Upper lobe of right lung (tissue), 1 donor: ENCODE measurements at places on chromosomes 16 and 17. TPM values are rescaled to one million over a fixed set of nuclear protein-coding genes. Genes with fewer than 3 reads are reported as not detected.

GRCh38 chr16:11051879-11052808 lies 107.8 kb downstream of the CLEC16A start:
- H3K27ac ChIP-seq, result no peak overlapping the region
- no peaks in the 10 kb centered on the region for H3K27me3 ChIP-seq
- H3K4me3 ChIP-seq, result no peak overlapping the region

DNA sequence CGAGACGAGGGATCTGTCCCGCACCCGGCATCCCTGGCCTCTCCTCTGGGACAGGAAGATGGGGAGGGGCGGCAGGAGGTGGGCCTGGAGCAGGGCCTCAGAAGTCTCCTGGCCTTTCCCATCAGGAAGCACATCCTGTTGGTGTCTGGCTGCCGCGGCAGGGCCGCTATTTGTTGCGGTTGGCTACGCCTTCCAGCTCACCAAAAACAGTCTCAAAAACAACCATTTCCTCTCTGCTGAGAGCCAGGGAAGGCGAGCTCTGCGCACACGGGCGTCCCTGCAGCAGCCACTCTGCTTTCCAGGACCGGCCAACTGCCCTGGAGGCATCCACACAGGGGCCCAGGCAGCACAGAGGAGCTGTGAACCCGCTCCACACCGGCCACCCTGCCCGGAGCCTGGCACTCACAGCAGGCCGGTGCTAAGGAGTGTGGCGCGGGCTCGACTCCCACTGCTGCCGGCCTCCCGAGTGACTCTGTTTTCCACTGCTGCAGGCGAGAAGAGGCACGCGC lies at the start of gene TMEM204:
TMEM204 (plus strand) TSS at position 224 of the 509 bp plus-strand sequence. CDS start 610 bp downstream, outside the sequence.
- peak within 1 kb of the TSS; percentile 92 for H3K27ac ChIP-seq
- no peaks in the 10 kb centered on the region for H3K27me3 ChIP-seq
- DNase-seq, result peak; percentile 80

GRCh38 chr17:31650756-31651520 lies 208.1 kb downstream of the COPRS start:
- no peak for DNase-seq
- no peak overlapping the region for H3K27ac ChIP-seq
- H3K36me3 ChIP-seq, result no peaks in the 10 kb centered on the region
- H3K4me1 ChIP-seq, result no peaks in the 10 kb centered on the region

DNA sequence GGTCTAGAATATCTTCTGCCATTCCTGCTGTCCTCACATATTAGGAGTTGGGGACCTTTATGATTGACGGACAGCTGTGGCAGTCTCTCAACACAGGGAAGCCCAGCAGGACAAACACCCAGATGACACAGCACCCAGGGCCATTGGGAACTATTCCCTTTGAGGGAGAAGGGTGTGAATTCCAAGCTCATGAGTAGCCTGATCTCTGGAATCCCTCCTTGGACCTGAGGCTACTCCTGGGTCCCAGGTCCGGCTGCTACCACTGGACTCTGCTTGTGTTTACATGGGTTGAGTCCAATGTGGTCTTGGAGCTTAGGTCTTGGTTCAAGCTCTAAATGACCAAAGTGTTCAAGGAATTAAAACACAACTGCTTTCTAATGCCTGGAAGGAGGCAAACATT lies 78.9 kb downstream of the SLC6A2 start:
- H3K4me3 ChIP-seq, result no peak overlapping the region
- no peaks in the 10 kb centered on the region for H3K36me3 ChIP-seq
- H3K4me1 ChIP-seq, result no peaks in the 10 kb centered on the region
- no peak for DNase-seq
- no peak overlapping the region for H3K27ac ChIP-seq

DNA sequence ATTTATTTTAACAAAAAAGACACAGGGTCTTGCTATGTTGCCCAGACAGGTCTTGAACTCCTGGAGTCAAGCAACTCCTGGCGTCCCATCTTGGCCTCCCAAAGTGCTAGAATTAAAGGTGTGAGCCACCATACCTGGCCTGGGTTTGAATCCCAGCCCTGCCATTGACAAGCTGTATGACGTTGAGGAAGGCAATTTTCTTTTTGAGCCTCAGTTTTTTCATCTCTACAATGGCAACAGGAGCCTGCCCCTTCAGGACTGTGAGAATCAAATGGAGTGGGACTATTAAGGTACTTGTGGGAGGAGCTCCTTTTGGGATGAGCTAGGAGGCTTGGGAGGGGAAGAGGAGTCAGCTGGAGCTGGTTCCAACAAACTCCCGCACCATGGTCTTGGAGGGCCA lies 6.2 kb downstream of the RARA start:
- H3K27ac ChIP-seq, result peak overlapping the region; percentile 98
- H3K4me3 ChIP-seq, result no peak overlapping the region
- peaks cover 74% of the 10 kb centered on the region for H3K4me1 ChIP-seq
- no peaks in the 10 kb centered on the region for H3K36me3 ChIP-seq
- no peak for DNase-seq

GRCh38 chr17:64596439-64596838 lies 65.7 kb downstream of the SMURF2 start:
- H3K27ac ChIP-seq, result no peak overlapping the region
- no peak overlapping the region for H3K4me3 ChIP-seq
- no peaks in the 10 kb centered on the region for H3K4me1 ChIP-seq
- H3K36me3 ChIP-seq, result peaks cover 56% of the 10 kb centered on the region

- H3K27me3 ChIP-seq, result peaks cover 95% of the 10 kb centered on the region
- no peaks in the 10 kb centered on the region for H3K36me3 ChIP-seq
- peak overlapping the region; percentile 64 for H3K4me3 ChIP-seq
- no peak overlapping the region for H3K27ac ChIP-seq
- H3K4me1 ChIP-seq, result peaks cover 29% of the 10 kb centered on the region
- no peak for DNase-seq
Observed at GRCh38 chr17:48611681-48612455, 1.1 kb upstream of the HOXB7 start.

- no peaks in the 10 kb centered on the region for H3K4me1 ChIP-seq
- H3K36me3 ChIP-seq, result peaks cover 99% of the 10 kb centered on the region
- H3K4me3 ChIP-seq, result no peak overlapping the region
- H3K27ac ChIP-seq, result no peak overlapping the region
Observed at GRCh38 chr16:22267764-22268163, 29.4 kb upstream of the POLR3E start.

- H3K4me3 ChIP-seq, result no peak overlapping the region
- no peak overlapping the region for H3K27ac ChIP-seq
- DNase-seq, result no peak
- H3K36me3 ChIP-seq, result no peaks in the 10 kb centered on the region
- no peaks in the 10 kb centered on the region for H3K27me3 ChIP-seq
- H3K4me1 ChIP-seq, result no peaks in the 10 kb centered on the region
Observed at GRCh38 chr16:58937661-58938060, 203.5 kb upstream of the GOT2 start.

DNA sequence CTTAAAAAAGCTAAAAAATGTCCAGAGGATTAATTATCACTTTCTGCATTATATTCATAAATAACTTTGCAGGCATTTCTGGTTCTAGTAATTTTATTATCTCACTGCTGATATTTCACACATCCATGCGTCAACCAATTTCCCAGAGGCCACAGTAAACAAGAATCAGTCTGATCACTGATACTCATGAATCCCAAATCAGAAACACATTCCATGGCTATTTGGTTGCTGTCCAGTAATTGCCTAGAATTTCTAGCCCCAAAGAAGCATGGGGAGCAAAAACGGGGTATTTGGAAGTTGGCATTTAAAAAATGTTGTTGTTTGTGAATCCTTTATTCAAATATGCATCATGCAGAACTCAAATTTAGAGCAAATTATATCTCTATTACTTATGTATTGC lies 244.8 kb downstream of the CDH8 start:
- no peaks in the 10 kb centered on the region for H3K36me3 ChIP-seq
- no peak overlapping the region for H3K4me3 ChIP-seq
- DNase-seq, result no peak
- no peaks in the 10 kb centered on the region for H3K27me3 ChIP-seq
- H3K4me1 ChIP-seq, result no peaks in the 10 kb centered on the region

DNA sequence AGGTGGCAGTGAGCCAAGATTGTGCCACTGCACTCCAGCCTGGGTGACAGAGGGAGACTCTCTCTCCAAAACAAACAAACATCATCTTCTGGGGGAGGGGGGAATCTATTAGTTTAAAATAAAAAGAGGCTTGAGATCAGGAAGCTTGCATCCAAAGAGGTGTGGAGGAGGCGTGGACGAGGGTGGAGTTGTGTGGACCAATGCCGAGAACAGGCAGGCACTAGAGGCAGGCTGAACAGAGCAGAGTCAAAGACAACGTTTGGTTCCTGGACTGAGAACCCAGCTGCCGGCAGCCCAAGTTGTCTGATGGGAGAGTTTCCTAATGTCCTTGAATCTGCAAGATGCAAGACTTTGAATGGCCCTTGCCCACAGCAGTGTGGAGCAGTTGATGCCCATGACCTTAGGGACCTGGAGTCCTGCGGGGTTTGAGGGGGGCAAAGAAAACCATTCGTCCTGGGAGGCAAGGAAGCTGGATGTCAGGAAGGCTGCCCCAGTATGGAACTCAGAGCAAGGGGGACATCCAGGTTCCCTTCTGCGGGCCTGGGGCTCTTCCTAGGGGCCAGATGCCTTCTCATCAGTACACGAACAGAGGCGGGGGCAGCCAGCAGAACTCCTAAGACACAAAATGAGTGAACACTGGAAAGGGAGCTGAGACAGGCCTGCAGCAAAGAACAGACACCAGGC lies 9.2 kb downstream of the TBC1D16 start:
- no peaks in the 10 kb centered on the region for H3K27me3 ChIP-seq
- no peak overlapping the region for H3K27ac ChIP-seq
- H3K36me3 ChIP-seq, result no peaks in the 10 kb centered on the region
- DNase-seq, result no peak
- H3K4me1 ChIP-seq, result peaks cover 32% of the 10 kb centered on the region

DNA sequence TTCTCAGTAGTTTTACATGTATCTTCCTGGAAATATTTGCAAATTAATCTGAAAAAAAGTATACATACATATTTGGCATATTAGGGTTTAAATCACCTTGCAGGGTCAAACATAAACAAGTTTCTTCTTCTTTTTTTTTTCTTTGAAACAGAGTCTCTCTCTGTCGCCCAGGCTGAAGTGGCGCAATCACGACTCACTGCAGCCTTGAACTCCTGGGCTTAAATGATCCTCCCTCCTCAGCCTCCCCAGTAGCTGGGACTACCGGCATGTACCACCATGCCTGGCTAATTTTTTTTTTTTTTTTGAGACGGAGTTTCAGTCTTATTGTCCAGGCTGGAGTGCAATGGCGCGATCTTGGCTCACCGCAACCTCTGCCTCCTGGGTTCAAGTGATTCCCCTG lies 12.6 kb upstream of the FUS start:
- no peak overlapping the region for H3K4me3 ChIP-seq
- no peak overlapping the region for H3K27ac ChIP-seq
- H3K36me3 ChIP-seq, result no peaks in the 10 kb centered on the region

DNA sequence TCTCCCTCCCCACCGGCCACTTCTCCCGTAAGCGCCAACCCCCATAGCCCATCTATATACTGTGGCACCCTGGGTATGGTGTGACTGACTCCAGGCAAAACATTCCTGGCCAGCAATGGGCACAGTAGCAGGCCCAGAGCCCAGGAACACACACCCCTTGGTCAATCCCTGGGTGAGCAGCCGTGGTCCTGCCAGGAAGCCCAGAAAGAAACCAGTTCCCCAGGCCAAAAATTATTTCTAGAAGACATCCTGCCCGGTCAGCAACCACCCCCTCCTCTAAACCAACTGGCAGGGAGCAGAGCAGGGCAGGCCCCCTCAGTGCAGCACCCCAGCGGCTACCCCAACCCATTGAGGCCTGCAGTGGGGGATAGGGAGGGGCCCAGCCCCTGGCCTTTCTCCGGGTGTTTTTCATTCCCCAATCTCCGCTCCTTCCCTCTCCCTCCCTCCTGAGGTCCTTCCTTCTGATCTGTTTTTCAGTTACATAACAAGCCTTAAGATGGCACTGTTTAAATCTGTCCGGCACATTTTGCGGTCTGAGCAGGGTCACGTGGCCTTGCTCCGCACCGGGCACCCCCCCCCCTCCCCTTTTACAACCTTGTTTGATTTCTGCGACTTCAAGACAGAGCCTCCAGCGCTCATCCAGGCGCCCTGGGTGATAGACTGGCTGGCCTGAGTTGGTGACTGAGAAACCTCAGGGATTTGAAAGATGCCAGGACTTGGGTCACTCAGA lies 2.0 kb downstream of the NPTX1 start:
- H3K27ac ChIP-seq, result no peak overlapping the region
- peaks cover 89% of the 10 kb centered on the region for H3K27me3 ChIP-seq
- no peak overlapping the region for H3K4me3 ChIP-seq
- no peaks in the 10 kb centered on the region for H3K36me3 ChIP-seq
- H3K4me1 ChIP-seq, result peaks cover 33% of the 10 kb centered on the region

DNA sequence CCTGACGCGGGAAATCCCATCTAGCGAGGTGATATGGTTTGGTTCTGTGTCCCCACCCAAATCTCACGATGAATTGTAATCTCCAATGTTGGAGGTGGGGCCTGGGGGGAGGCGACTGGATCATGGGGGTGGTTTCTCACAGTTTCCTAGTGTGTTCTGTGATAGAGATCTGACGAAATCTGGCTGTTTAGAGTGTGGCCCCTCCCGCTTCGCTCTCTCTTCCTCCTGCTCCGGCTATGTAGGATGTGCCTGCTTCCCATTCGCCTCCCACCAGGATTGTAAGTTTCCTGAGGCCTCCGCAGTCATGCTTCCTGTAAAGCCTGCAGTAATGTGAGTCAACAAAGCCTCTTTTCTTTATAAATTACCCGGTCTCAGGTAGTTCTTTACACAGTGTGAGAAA lies 31.6 kb downstream of the IFT140 start:
- no peak for DNase-seq
- no peak overlapping the region for H3K4me3 ChIP-seq
- no peaks in the 10 kb centered on the region for H3K4me1 ChIP-seq
- H3K36me3 ChIP-seq, result peaks cover 40% of the 10 kb centered on the region
- no peak overlapping the region for H3K27ac ChIP-seq
- no peaks in the 10 kb centered on the region for H3K27me3 ChIP-seq

DNA sequence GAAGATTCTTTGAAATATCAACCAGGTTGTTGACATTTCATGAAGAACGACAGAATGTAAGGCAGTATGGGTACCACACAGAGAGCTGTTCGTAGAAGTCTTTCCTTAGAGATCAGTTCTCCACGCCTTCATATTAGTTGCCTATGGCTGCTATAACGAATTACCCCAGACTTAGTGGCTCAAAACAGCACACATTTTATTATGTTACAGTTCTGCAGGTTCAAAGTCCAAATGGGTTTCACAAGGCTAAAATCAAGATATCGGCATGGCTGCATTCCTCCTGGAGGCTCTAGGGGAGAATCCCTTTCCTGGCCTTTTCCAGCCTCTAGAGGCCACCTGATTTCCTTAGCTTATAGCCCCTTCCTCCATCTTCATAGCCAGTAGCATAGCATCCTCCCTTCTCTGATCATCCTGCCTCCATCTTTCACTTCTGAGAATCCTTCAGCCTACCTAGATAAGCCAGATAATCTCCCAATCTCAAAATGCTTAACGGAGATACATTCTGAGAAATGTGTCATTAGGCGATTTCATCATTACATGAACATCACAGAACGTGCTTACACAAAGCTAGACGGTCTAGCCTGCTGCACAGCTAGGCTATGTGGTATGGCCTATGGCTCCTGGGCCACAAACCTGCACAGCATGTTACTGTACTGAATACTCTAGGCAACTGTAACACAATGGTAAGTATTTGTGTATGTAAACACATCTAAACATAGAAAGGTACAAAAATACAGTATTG lies 26.0 kb downstream of the ERCC4 start:
- H3K27ac ChIP-seq, result no peak overlapping the region
- peaks cover 35% of the 10 kb centered on the region for H3K36me3 ChIP-seq
- no peak overlapping the region for H3K4me3 ChIP-seq

The SAMD14 gene
- 21.5 TPM for total RNA-seq

The SOST gene
- total RNA-seq, result not detected

The CCDC78 gene
- 0.78 TPM for total RNA-seq

The ACSM2A gene
- total RNA-seq, result not detected

The RNF43 gene
- 7.5 TPM for total RNA-seq

The ITGAD gene
- total RNA-seq, result 0.20 TPM

The ASGR2 gene
- total RNA-seq, result 1.3 TPM

The NT5M gene
- total RNA-seq, result 1.9 TPM

The KRTAP4-5 gene
- total RNA-seq, result not detected

The DHX8 gene
- 50.8 TPM for total RNA-seq

The TGFB1I1 gene
- total RNA-seq, result 49.9 TPM
